NCI-H2107 (cell line): ENCODE measurements at places on chromosomes 2 and 18.
A peak's percentile ranks its signal among the peaks of the same experiment; 100 is the strongest.

DNA sequence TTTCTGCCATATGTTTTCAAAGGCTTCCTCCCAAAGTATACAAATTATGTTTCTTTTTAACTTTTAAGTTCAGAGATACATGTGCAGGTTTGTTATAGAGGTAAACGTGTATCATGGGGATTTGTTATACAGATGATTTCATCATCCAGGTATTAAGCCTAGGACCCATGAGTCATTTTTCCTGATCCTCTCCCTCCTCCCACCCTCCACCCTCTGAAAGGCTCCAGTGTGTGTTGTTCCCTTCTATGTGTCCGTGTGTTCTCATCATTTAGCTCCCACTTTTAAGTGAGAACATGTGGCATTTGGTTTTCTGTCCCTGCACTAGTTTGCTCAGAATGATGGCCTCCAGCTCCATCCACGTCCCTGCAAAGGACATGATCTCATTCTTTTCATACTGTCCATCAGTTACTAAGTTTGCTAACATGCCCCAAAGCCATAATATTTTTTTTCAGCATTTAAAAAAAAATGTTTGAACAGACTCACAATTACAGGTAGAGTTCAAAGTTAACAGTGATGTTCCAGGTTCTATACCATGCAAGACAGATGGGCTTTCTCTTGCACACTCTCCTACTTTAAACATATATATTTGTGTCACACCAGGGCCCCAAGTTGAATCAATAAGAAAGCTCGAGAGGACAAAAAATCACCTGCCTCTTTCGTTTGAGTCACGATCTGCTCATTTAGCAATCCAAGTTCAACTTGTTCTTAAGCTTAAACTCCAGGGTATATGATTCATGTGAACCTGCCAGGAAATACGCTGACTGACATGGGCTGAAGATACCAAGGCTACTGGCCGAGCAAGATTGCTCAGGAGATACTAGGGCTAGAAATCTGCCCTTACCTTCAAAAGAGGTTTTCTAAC lies 77.6 kb downstream of the AP1S3 start:
- no peak for DNase-seq

DNA sequence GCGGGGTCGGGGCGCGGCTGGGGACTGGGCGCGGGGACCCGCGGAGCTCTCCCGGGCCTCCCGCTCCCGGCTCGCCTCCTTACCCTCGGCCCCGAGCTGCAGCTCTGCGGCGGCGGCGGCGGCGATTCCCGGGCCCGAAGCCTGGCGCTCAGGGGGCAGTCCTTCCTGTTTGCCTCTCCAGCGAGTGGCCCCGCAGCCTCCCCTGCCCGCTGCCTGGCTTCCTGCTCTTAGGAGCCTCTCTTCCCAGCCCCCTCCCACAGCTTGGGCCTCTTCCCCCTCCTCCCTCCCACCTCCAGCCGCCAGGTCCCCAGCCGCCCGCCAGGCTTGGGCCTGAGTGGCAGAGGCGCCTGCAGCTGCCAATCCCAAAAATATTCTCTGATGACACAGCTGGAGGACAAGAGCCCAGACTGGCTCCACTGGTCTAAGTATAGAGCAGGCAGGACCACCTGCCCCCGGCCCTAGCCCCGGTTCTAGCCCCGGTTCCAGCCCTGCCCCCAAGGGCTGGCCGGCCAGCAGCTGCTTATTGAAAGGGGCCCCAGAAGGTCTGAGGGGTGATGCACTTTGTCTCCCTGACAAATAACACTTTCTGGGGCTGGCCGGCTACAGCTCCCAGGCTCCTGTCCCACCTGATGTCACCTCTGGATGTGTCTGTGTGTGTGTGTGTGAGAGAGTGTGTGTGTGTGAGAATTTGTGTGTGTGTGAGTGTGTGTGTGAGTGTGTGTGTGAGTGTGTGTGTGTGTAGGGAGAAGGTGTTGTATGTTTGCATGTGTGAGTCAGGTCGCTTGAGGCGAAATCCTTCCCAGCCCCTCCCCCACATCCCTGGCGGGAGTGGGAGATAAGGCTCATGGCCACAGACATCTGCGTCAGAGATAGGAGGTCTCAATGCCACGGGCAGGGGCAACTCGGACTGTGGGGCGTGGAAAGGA lies at the start of gene OBSL1:
OBSL1 (minus strand) TSS at position 229 of the 926 bp plus-strand sequence. CDS start 307 bp downstream, outside the sequence.
- peak; percentile 30 for DNase-seq

DNA sequence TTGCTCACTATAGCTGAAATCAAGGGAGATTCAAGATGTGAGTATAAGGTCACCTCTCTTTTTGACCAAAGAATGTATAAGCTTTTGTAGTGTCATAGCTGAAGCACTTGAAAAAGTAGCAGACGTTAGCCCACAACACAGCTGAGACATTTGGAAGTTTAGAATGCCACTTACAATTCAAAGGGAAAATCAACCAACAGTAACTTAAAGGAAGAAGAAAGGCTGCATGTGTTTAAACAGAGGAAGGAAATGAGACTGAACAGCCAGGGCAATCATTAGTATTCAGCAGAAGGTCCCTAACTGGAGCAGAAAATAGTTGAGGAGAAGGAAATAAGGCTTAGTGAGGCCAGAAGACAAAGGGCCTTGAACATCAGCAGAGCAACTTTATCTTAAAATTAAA lies 23.5 kb upstream of the SCG2 start:
- no peak for DNase-seq

DNA sequence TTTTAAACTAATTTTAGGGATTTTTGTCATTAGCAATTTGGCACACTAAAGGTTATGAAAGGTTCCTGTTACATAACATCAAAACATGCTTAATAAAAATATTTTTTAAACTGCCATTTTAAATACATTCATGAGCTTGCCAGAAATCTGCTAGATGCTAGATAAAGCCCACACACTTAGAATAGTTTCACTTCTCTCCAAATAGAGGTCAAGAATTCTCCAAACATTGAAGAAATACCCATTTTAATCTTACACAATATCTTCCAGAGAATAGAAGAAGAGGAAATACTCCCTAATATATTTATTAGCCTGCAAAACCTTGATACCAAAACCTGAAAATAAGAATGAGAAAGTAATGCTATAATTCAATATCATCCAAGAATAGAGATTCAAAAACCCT lies 247.5 kb downstream of the PTH2R start:
- no peak for DNase-seq

DNA sequence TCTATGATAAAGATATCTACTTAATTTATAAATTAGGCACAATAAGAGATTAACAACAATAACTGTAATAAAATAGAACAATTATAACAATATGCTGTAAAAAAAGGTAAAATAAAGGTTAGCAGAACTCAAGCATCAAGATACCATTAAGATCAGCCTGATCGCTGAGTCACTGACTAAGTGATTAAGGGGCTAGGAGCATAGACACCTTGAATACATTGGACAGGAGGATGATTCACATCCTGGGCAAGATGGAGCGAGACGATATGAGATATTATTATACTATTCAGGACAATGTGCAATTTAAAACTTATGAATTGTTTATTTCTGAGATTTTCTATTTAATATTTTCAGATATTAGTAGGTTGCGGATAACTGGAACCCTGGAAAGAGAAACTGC lies 1277.8 kb upstream of the ZEB2 start:
- DNase-seq: no peak

DNA sequence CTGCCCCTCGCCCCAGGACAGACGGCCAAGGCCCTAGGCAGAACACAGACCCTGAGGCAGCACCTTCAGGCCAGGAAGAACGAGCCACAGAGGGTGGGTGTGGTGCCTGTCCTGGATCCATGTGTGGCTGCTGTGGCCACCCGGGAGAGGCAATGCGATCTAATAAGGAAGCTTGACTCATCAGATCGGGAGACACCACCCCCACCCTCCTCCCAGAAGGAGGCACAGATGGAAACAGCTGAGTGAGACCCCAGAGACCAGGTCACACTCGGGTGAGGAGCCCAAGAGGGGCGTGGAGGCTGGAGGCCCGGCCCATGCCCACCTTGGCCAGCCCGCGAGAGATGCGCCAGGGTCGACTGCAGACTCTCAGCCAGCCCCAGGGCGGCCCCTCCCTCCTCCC lies 20.3 kb downstream of the KCNG2 start:
- DNase-seq: no peak

GRCh38 chr2:230751062-230751461 lies 38.4 kb downstream of the CAB39 start:
- DNase-seq: no peak

DNA sequence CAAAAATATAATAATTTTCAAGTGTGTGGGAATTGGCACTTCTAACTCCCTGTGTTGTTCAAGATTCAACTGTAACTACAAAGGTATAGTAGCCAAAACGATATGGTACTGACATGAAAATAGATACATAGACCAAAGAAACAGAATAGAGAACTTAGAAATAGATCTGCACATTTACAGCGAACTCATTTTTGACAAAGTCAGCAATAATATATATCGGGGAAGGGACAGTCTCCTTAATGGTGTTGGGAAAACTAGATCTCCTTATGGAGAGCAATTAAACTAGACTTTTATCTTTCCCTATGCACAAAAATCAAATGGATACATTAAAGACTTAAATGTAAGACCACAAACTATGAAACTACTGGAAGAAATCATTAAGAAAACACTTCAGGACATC lies 1530.6 kb upstream of the SLC39A10 start:
- DNase-seq: no peak

DNA sequence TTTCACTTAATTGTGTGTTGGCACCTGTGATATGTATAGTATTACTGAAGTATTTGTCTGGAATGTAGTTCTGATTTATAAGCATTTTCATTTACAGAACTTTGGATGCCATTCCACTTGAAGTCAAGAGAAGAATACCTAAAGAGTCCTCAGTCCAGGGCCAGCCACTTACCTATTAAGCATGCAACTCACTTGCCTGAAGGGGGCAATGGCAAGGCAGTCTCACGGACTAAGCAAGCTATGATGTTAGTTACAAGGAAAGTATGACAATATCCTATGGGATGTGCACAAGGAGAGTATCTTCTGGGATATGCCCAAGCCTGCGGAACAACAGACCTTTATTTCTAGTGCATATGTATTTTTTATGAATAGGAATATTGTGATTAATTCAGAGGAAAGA lies 369.4 kb upstream of the GCFC2 start:
- no peak for DNase-seq

GRCh38 chr2:63425079-63425416 lies 163.2 kb downstream of the WDPCP start:
- no peak for DNase-seq

DNA sequence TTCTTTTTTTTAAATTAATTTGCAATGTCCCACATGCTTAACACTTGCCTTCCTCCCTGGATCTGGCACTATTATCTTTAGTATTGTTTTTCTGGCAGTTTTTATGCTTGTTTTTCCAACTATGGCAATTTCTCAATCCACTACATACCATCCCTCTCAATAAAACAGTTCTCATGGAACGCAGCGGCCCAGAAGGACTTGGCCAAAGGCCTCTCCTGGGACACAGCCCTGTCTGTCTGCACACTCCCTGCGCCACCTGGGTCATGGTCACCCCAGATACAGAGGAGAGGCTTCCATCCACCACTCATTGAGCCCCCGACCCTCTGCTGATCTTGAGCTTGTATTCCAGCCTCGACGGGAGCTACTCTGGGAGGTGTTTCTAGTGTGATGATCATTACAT lies 91.2 kb downstream of the TWIST2 start:
- DNase-seq: no peak
